ENCODE measurements at places on chromosomes 1 and 21. TPM values are rescaled to one million over a fixed set of nuclear protein-coding genes. Genes with fewer than 3 reads are reported as not detected.

DNA sequence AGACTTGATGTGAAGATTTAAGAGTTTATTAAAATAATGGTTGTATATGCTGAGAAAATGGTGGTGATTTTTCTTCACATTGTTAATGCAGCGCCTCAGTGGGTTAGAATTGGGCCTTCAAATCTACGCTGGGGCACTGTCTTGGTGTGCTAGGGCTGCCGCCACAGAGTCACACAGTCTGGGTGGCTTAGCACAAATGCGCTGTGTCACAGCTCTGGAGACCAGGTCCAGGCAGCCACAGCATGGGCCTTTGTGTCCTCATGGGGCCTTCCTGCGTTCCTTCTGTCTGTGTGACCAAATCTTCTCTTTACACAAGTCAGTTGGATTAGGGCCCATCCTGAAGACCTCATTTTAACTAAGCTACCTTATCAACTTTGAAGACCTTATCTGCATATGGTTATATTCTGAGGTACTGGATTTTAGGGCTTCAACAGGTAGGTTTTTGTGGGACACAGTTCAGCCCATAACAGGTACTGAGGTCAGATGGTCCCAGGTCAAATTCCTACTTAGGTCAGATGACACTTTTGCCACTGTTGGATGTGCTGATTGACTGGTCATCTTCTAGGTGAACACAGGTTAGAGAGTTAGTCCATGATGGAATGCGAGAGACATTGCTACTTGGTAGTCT, 17.5 kb downstream of the TRAPPC10 start:
- no peak for DNase-seq

GRCh38 chr1:117696561-117696960, 90.7 kb downstream of the TENT5C start:
- DNase-seq: no peak

- peak; percentile 57 for DNase-seq
Measured at GRCh38 chr1:206725109-206725963, 40.6 kb downstream of the MAPKAPK2 start.

DNA sequence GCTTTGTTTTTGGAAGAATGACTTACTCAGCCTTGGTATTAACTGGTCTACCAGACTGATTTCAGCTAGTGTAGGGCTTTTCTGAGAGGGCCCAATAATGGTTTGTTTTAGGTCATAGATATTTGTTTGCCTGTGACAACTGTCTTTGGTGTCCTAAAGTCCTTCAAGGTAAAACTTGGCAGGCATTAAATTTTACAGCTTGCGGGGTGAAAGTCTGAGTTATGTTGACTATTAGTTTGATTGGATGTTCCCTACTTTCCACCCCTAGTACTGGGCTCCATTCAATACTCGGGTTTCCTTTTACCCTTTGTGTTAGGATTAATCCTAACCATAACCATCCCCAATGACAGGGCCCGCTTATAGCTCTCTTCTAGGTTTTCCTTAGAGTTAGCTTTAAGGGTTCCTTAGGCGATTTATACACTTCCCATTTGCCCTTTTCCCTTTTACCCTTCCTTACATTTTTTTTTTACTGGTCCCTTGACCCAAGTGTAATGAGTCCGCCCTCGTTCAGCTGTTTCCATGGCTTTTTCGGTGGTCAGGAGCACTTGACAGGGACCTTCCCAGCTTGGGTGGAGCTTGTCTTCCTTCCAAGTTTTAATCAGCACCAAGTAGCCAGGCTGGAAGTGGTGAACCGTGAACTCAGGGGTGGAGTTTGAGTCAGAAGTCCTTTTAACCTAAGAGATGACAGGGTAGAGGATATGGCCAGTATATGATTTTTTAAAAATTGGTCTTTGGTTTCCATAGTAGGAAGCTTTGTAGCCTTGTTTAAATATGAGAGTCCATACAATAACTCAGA, 28.5 kb upstream of the LCE5A start:
- no peak for DNase-seq

- no peak for DNase-seq
Measured at GRCh38 chr21:15928686-15929425, 199.1 kb downstream of the USP25 start.

GRCh38 chr1:160519642-160520435, 3.2 kb downstream of the SLAMF6 start:
- peak; percentile 38 for DNase-seq

DNA sequence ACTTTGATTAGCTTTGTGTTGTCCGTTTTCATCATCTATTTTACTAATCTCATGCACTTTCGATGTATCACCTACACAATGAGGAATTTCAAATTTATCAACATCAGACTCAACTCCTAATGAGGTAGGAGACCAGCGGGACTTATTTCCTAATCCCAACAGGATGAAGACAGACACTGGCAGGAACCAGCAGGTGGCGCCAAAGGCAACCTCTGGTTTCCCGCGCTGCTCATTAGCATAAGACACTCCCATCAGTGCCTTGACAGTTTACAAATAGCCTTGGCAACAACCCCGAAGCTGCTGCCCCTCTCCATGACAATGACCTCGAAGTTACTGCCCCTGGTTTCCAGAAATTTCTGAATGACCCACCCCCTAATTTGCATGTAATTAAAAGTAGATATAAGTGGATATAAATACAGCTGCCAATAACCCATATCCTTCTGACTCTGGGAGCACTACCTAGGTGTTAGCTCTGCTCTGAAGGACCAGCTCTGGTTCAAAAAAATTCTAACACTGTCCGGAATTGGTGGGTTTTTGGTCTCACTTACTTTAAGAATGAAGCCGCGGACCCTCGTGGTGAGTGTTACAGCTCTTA, 974.8 kb downstream of the ADGRL2 start:
- peak; percentile 5 for DNase-seq

DNA sequence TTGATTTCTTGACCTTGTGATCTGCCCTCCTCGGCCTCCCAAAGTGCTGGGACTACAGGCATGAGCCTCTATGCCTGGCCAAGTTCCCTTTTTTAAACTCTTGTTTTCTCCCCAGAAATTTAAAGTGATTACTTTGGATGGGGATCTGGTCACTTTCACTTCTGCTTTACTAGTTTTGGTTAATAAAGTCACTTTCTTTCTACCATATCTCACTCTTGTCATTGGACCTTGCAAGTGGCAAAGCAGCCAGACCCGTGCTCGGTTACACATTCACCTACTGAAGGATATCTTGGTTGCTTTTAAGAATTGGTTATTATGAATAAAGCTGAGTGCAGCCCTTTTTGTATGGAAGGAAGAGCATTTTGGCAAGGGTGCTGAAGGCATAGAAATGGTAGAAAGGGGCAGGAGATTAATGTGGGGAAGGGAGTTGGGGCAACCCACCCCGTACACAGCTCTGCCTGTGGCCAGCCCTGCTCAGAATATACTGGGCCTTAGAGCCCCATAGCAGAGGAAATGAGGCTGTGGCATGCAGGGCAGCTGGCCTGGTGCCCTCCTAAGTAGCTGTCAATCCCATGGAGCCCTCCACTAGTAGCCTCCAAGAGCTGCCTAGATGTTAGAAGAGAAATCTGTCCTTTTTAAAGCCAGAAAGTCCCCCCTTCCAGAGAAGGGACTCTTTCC, 40.7 kb downstream of the CD2 start:
- DNase-seq: no peak

DNA sequence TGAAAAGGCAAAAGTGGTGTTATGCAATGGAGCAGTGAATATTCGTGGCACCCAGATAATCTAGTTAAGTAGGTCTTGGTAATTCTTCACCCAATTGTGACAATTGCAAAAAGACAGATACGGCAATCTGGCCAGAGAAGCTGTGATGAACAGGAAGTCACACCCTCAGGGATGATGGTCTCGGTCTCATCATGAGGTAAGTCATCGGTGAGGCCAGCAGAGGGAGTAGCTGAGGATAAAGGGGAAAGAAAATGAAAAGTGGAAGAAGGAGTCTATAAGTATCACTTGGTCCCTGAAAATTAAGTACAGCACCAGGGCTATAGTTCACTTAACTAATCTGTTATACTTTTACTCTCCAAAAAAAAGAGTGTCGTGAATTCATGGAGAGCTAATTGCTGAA, 258.8 kb upstream of the NCAM2 start:
- DNase-seq: no peak

DNA sequence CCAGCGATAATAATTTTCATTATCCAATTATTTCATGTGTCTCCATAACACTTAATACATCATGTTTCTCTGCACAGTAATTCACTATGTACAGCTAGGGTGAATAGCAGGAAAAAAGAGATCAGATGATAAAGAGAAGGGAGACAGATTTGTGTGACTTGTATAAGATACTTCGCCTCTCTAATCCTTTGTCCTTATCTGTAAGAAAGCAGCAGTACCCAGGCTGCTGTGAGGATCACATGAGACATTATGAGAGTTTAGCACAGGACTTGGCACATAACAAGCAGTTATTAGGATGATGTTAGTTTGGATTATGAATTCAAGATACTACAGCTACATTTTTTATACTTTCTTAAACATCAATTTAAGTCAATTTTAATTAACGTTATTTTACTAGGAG, 6.3 kb downstream of the ERG start:
- no peak for DNase-seq

CIART gene
- 0.28 TPM for polyA plus RNA-seq

NHLH2 gene
- polyA plus RNA-seq: not detected

OR2T3 gene
- not detected for polyA plus RNA-seq

SHISA4 gene
- polyA plus RNA-seq: 15.0 TPM

RERE gene
- 27.9 TPM for polyA plus RNA-seq

ALPL gene
- polyA plus RNA-seq: 0.31 TPM

Data from A549 (cell line).